ENCODE measurements at places on chromosomes 5 and 9.

DNA sequence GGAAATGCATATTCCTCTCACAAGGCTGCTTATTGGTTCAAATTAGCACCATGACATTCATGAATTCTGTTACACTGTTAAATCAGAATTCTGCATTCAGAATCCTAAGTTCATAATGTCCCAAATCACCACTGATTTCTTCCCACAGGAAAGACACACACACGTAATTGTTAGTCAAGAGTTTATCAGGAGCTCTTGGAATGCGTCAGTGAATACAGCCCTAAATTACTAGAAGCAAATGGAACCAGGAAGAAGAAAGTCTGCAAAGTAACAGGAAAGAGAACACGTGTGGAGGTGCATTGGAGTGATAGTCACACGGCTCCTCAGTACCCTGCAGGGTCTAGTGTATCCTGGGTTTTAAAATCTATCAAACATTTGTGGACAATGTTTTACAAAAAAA lies 110.2 kb downstream of the ANXA2R start:
- no peak for DNase-seq

- DNase-seq, result no peak
Measured at GRCh38 chr5:14223372-14223771, 80.2 kb downstream of the TRIO start.

GRCh38 chr9:5578018-5578697 lies 50.7 kb upstream of the RIC1 start:
- DNase-seq, result no peak

DNA sequence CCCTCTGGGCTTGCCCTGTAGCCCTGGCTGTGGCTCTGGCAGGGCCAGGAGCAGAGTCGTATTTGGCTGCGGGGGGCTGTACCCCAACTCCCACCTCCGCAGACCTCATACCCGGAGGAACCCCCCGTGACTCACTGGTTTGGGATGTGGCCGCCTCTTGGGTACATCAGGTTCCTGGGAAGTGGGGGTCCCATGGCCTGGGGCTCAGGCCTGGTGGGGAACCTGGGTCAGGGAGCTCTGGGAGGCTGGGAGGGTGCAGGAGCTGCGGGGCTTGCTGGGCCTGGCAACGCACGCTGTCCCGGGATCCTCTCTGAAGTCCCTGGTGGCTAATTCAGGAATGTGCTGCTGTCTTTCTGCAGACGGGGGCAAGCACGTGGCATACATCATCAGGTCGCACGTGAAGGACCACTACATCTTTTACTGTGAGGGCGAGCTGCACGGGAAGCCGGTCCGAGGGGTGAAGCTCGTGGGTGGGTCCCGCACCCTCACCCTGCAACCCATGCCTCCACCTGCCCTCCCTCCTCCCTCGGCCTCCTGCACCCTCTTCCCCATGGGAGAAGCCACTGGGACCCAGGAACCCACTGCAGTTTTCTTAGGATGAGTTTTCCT lies 2.4 kb downstream of the LCN1 start:
- DNase-seq, result no peak

DNA sequence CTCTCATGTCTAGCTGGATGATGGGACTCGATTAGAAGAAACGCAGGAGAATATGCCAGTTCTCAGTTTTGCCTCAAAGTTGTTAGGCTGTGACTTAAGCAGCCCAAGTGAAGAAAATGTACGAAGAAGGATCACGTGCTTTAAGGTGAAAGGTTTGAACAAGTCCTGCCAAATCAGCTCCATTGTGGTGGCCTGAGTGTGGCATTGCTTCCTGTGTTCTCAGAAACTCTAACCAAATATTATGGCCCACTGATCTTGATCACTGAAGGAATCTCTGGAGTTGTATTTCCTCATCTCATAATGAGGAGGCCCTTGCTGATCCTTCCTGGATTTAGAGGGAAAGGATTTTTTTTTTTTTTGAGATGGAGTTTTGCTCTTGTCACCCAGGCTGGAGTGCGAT lies 44.0 kb downstream of the OTULIN start:
- no peak for DNase-seq

GRCh38 chr5:76821136-76821535 lies 2.3 kb downstream of the F2RL1 start:
- DNase-seq, result no peak

GRCh38 chr9:120393386-120394057 lies 186.4 kb downstream of the CDK5RAP2 start:
- DNase-seq, result no peak

DNA sequence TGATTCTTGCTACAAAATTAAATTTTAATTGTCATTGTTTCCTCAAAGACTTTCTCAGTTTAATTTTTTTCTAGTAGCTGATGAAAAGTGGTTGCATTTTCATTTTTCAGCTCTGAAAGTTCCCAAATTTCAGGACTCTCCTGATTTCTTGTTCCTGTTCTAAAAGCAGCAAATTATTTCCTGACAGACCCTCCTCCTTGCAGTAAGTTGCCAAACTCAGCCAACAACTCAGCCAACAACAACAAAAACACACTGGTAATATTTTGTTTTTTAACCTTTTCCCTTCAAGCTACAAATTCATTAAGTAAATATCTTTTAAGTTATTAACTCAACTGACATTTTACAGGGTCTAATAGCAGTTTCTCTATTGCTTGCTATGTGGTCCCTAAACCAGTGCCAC lies 487.8 kb upstream of the NUDT12 start:
- no peak for DNase-seq

GRCh38 chr5:74056789-74057164 lies 430.8 kb downstream of the ARHGEF28 start:
- no peak for DNase-seq

- DNase-seq, result no peak
Measured at GRCh38 chr5:120088836-120089235, 375.3 kb upstream of the PRR16 start.

DNA sequence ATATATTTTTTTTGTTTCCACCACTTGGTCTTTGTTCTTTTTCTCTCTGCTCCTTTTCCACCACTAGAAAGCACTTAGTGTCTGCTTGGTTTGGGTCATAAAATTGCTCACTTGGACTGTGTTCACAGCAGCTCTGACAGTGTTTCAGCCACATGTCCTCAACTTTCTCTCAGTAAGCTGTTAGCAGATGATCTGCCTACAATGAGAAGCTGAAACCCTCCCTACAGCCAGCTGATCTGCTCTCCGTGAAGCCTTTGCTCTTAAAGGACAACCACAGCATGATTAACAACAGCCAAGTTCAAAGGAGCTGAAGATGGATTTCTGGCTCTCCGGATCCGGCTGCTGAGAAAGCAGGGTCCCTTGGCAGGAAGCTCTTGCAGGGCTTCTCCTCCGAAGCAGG lies 31.6 kb downstream of the PRLR start:
- no peak for DNase-seq

GRCh38 chr5:90020575-90021538 lies 388.7 kb downstream of the CETN3 start:
- no peak for DNase-seq

- no peak for DNase-seq
Measured at GRCh38 chr5:140546851-140547507, 483 bp upstream of the EIF4EBP3 start.

DNA sequence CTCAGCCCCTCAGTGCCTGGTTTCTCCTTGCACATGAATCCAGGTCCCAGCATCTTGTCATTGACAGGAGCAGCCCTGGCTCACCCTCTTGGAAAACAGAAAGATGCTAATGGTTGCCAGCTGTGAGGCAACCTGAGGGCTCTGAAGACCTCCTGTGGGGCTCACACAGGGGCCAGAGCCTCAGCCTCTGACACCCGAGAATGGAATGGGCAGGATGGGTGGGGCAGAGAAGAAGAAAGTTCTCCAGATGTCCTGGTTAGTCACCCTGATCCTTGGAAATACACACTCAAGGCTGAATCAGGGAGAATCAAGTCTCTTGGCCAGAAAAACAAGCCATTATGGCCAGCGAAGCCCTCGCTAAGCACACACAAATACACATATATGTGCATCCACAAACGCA lies 32.3 kb upstream of the SPATA31E1 start:
- DNase-seq, result no peak

DNA sequence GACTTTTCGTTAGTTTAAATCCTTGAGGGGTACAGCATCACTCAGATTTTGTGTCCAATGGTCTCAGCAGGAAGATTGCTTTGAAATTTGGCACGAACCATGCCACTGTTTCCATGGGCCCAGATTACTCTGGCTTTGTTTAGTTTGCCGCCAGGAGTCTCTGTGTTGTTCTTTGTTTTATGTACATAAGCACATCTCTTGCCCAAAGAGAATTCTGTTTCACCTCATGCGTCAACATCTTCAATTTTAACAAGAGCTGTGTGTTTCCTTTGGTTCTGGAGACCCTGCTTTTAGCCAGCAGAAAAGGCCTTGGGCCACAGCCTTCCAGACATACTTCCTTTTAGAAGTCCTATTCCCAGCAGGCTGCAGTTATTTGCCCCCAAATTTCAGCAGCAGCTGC lies 62.4 kb downstream of the TNPO1 start:
- DNase-seq, result no peak

DNA sequence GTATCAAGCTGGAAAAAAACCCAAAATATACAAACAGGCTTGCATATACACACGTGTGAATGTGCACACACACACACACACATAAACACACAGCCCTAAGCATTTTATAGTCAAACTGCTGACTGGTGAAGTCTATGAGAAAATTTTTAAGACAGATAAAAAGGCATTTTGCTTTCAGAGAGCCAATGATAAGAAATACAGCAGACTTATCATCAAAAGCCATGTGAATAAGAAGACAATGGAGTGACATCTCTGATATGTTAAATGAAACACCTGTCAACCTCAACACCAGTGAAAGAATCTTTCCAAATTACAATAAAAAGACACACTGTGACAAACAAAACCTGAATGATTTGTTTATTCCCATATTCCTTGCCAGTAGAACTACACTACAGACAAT lies 233.3 kb downstream of the CDH9 start:
- DNase-seq, result no peak

- no peak for DNase-seq
Measured at GRCh38 chr9:14438232-14439021, 124.5 kb upstream of the NFIB start.

DNA sequence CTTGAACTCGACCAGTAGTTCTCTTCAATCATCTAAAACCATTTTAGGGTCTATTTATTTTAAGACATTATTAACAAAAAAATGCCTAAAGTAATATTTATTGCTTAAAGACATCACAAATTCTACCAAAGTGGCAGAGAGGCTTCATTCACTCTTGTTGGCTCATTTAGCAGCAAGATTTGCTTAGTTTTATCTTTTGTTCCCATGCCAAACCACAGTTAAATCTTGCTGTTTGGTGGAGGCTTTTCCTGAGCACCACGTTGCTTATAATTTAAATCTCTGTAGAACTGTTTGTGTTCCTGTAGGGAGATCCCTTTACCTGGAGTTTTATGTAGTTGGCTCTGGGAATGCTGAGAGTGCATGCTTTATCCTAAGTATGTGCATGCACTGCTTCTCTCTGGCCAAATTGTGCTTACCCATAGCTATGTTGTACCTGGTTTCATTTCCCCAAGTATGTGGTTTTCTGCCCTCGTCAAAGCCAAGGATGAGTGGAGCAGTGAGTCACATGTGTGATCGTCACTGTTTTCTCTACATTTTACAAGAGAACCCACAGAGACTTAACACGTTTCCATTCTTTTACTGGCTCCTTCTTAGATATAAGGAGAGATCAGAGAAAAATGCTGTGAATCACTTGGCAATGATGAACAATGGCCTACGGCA lies 42.1 kb upstream of the MAST4 start:
- no peak for DNase-seq

DNA sequence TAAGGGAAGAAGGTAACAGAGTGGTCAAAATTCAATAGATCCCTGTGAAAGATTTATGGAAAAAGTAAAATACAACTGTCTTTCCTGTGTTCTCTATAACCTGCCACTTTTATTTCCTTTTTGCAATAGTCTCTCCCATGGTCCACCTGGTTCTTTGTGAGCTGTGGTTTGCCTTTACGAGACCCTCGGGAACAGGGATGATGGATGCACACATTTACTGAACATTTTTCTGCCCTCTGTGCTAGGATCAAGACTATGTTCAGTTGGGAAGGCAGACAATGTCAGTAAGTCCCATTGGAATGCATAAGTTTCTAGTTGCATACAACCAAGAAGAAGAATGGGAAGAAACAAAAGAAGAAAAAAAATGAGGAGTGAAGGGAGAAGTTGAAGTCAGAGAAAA lies 281.2 kb downstream of the TRPM3 start:
- DNase-seq, result no peak

GRCh38 chr5:132489051-132489770 lies 1.4 kb downstream of the IRF1 start:
- DNase-seq, result no peak

GRCh38 chr5:33761139-33761538 lies 130.7 kb downstream of the ADAMTS12 start:
- DNase-seq, result no peak

DNA sequence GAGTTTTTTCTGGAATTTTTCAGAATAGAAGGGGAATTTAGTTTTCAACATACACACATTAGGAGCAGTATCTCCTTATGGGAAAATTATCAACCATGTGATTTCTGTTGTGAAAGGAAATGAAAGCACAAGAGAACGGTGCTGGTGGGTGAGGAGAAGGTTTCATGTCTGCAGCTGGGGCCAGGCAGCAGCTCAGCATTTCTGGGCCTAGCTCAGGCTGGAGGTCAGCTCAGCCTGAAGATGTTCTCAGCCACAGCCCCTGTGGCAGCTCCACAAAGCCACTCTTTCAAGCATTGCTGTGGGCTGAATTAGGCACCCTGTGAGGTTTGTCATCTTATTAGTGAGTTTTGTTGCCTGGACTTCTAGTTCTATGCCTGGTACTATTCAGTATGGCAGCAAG lies 90.3 kb downstream of the DIRAS2 start:
- no peak for DNase-seq

GRCh38 chr5:83059341-83059740 lies 17.9 kb downstream of the TMEM167A start:
- no peak for DNase-seq

- DNase-seq, result no peak
Measured at GRCh38 chr5:118646917-118647316, 341.4 kb downstream of the DTWD2 start.

GRCh38 chr5:149012350-149012749 lies 50.5 kb downstream of the SH3TC2 start:
- DNase-seq, result no peak

GRCh38 chr9:38305582-38305981 lies 86.9 kb upstream of the ALDH1B1 start:
- DNase-seq, result no peak

GRCh38 chr5:175688352-175689146 lies 30.7 kb downstream of the HRH2 start:
- DNase-seq, result no peak

- DNase-seq, result no peak
Measured at GRCh38 chr9:123960965-123961364, 31.0 kb upstream of the DENND1A start.

DNA sequence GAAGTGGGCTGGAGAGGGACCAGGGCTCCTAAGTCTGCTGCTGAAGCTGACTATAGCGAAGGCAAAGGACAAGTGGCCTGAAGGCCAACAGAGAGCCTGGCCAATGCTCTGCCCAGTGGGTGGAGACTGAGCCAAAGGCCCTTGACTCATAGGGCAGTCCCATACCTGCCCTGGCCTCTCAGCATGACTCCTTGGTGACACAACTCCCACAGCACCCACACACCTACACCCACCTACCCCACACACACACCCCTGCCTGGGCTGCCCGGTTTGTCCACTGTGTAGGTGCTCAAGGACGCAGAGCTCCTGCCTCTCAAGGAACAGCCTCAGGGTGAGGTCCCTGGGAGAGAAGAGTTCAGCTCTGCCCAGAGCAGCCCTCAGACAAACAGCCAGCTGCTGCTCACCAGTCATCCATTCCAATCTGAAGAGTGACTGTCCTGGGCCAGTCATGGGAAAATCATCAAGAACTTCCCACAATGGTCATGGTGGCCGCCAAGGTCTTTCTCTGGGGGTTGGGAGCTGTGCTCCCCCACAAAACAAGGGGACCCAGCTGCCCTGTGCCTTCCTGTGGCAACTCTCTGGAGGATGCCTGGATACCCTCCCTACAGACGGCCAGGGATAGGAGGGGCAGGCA lies 5.0 kb downstream of the TNIP1 start:
- no peak for DNase-seq
